Mammary epithelial cell (primary cell): ENCODE measurements at places on chromosomes 1 and 21. TPM values are rescaled to one million over a fixed set of nuclear protein-coding genes. Genes with fewer than 3 reads are reported as not detected.

The SPRR1B gene
- 168 TPM for polyA plus RNA-seq

The OR2M3 gene
- polyA plus RNA-seq: not detected

GRCh38 chr21:34183331-34183928, 110.1 kb downstream of the MRPS6 start:
- DNase-seq: no peak

GRCh38 chr1:214377485-214377884, 96.5 kb downstream of the SMYD2 start:
- no peak for DNase-seq

GRCh38 chr1:108692724-108693655, 880 bp downstream of the PRPF38B start:
- peak; percentile 75 for DNase-seq

The OR2T11 gene
- not detected for polyA plus RNA-seq

GRCh38 chr1:162230096-162230495, 146.6 kb downstream of the SPATA46 start:
- DNase-seq: no peak

GRCh38 chr1:164653705-164654104, 94.7 kb downstream of the PBX1 start:
- DNase-seq: no peak

The PIGM gene
- polyA plus RNA-seq: 3.5 TPM

GRCh38 chr1:64569411-64569810, 99.5 kb downstream of the CACHD1 start:
- no peak for DNase-seq

- DNase-seq: no peak
Observed at GRCh38 chr1:241215203-241215602, 141.8 kb downstream of the RGS7 start.

DNA sequence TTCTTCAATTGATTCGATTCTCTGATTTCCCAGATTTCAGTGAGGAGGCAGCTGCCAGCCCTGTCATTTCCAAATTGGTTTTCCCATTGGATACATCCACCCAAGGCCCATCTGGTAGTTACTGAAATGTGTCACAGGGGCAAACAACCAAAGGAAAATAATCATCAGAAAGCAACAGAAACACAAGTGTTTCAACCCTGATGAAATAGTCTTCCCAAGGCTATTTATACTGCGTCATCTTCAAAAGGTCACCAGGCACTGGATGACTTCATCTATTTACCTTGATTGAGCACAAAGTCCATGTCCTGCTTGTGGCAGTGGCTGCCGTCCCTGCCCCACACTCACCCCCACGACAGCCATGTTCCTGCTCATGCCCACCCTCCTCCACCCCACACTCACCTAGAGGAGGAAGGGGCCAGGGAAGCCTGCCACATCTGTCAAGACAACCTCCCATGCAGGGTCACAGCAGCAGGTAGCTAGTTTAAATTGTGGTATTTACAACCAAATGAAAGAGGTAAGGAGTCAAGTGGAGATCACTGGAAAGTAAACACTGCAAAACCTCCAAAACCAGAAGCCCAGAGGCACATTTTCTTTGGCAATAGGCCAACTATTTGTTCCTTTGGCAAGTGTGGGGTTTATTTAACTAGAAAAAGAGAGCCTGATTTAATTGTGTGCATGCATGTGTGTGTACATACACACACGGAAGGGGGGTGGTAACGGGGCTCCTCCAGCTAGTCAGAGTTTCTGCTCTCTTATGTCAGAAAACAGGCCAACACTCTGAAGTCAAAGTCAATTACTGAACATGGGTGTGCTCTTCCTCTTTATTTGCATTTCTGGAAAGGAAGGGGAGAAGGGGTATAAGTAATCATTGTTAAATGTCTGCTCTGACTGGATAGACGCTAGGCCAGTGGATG, 49.5 kb upstream of the RAB4A start:
- peak; percentile 72 for DNase-seq

DNA sequence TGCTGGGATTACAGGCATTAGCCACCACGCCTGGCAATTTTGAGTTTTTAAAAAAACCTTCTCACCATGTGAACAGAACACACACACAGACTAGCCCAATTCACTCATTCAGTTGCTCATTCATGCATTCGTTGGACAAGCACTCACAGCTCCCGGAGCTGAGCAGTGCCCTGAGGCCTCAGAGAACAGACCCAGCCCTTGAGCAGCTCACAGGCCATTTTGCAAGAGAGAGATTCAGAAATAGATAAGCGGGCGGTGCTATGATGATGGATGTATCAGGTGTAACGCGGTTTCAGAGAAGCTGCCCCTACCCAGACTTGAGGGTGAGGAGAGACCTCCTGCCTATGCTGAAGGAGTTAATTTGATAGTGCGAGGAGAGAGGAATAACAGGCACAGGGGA, 18.6 kb downstream of the PTAFR start:
- DNase-seq: peak; percentile 57

The OR14K1 gene
- polyA plus RNA-seq: not detected

The LIPI gene
- not detected for polyA plus RNA-seq

DNA sequence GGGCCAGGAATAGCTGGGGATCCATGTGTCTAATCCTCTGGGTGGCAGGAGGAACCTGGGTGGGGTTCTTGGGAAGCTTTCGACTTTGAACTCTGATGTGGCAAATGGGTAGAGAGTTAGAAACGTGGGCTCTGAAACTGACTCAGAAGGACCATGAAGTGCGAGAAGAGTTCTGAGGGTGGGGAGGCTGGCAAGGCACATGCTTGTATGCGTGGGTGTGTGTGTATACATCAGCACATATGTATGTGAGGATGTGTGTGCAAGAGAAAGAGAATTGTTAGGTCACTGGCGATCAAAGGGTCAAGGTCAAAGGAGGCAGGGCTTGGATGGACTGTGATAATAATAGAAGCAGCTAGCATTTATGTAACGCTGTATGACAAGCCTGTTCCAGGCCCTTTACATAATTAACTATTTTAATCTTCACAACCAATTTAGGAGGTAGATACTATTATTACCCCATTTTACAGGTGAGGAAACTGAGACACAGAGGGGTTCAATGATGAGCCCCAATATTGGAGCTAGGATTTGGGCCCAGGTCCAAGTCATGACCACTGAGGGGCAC, 84.5 kb upstream of the POU3F1 start:
- DNase-seq: no peak

DNA sequence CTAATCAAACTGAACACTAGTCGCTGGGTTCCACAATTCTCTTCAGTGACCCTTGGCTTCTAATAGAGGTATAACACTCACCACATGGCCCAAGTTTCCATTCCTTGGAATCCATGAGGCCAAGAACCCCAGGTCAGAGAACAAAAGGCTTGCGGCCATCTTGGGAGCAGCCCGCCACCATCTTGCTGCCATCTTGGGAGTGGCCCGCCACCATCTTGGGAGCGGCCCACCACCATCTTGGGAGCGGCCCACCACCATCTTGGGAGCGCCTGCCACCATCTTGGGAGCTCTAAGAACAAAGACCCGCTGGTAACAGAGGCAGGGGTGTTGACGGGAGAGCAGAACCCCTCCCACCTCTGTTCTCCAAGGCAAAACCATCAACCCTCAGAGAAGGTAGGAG, 493.4 kb downstream of the MATN1 start:
- no peak for DNase-seq

The ITLN2 gene
- polyA plus RNA-seq: 0.26 TPM

DNA sequence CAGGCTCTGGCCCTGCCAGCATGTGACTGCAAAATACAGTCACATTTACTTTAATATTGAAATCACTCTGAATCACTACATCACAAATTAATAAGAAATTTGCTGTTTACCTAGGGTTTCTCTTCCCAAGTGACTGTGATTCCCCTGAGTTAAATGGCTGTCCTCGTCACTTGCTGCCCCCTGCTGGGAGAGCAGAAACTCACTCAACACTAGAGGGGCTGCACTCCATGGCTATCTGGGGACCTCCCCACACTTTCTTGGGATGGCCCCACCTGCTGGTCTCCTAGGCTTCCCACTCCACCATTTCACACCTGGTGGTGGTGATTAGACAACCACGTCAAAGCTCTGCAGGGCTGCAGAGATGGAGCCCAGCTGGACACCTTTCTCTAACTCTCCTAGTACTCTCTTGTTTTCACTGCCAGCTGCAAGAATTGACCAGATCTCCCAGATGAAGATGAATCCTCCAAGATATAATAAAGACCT, 63.4 kb downstream of the CD2 start:
- DNase-seq: peak; percentile 63

DNA sequence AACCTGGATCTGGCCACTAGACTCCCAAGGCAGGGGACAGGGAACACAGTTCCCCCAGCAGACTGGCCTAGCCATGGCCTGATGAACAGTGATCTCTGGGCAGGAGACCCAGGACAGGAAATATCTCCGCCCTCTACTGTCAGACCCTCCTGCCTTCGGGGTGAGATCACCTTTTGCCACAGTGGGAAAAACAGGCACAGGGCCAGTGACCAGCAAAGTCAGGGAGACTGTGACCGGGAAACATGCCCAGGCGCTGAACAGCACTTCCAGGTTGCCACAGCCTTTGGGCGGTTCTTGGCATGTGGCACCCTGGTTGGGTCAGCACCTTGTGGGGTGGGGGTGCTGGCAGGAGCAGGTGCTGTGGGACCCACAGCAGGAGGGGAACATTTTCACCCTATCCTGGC, 8.9 kb upstream of the ZNF669 start:
- DNase-seq: no peak

GRCh38 chr1:203609979-203610493, 16.6 kb upstream of the ATP2B4 start:
- no peak for DNase-seq

The LINGO4 gene
- polyA plus RNA-seq: not detected

GRCh38 chr1:64683419-64683818, 61.5 kb upstream of the RAVER2 start:
- DNase-seq: no peak

- DNase-seq: no peak
Observed at GRCh38 chr1:3695326-3696217, 43.3 kb downstream of the TP73 start.

The LCE1E gene
- 3.4 TPM for polyA plus RNA-seq

- no peak for DNase-seq
Observed at GRCh38 chr1:22586356-22587130, 23.3 kb downstream of the EPHA8 start.

The C1orf21 gene
- 17.6 TPM for polyA plus RNA-seq

The ARHGAP29 gene
- polyA plus RNA-seq: 44.6 TPM

The TPTE gene
- not detected for polyA plus RNA-seq

GRCh38 chr1:5254975-5255374, 600.6 kb downstream of the AJAP1 start:
- no peak for DNase-seq

The HES3 gene
- not detected for polyA plus RNA-seq

DNA sequence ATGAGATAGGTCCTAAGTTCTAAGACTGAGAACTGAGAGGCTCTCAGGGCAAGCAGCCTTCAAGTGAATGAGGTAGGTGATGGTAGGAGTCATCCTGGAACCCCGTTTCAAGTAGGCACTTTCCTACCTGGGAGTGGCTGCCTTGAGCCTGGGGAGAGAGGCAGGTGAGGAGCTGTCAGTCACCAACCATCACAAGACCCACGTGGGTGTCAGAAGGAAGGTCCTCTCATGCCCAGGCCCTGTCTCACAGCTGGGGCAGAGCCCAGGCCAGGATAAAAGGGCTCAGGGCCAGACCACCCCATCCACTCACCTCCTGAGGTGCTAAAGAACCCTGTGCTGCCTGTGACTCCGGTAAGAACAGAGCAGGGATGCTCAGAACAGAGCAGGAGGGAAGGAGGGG, at the start of gene LCE1D:
LCE1D (plus strand) TSS at position 301 of the 400 bp plus-strand sequence. CDS start 1,074 bp downstream, outside the sequence.
- no peak for DNase-seq

- DNase-seq: no peak
Observed at GRCh38 chr1:178575611-178576361, 62.9 kb downstream of the TEX35 start.

The ETV3L gene
- not detected for polyA plus RNA-seq

DNA sequence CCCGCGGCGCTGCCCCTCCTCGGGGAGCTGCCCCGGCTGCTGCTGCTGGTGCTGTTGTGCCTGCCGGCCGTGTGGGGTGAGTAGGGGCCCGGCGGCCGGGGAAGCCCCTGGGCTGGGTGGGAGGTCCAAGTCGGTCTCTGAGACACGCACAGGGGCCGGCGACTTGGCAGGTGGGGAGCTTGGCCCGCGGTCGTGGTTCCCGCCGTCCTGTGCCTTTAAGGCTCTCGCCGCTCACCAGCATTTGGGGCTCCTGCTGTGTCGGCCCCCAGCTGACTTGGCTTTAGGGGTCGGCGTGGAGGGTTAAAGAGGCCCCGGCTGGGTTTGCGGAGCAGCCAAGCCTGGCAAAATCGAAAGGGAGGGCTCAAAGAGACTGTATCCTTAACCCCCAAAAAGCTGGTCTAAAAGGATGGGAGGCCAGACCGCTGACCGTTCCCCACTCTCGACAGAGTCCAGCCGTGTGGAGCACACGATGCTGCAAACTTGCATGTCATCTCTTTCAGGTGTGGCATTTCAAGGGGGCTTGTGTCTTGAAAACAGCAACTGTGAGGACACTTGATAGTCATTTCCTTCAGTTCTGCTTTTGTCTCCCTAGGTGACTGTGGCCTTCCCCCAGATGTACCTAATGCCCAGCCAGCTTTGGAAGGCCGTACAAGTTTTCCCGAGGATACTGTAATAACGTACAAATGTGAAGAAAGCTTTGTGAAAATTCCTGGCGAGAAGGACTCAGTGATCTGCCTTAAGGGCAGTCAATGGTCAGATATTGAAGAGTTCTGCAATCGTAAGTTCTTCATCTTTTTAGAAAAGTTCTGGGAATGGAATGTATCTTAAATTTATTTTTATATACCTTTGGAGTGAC, 540 bp downstream of the CD55 start:
- DNase-seq: no peak

- peak; percentile 71 for DNase-seq
Observed at GRCh38 chr1:113663165-113663951, 95.9 kb downstream of the PHTF1 start.

DNA sequence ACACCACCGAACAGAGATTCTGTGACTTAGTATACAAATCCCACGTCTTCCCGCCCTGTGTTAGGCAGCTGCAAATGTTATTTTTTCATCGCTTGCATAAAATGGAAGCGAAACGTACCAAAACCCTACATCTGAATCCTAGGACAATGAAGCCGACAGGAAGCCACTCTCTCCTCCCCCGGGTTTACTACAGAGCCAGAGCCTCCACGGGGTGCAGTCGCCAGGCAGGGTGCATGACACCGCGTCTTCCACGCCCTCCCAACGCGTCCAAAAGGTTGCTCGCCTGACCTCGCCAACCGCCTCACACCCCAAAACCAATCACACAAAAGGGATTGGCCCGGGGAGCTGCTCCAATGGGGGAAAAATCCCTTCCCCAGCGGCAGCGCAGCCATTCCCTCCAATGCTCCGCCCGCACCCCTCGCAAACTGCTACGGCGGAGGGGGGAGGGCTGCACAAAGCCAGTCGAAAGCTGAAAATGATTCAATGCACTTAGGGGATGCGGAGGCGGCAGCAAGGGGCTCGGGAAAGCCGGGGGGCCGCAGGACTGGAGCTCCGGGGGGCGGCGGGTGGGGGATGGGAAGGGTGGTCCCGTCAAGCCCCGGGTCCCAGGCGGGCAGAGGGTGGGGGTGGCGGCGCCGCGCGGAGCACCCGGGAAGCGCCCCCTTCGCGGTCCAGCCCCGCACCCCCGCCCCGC, 701 bp downstream of the CEP170 start:
- DNase-seq: peak; percentile 74
